CD8-positive, alpha-beta memory T cell (primary cell): ENCODE measurements at places on chromosomes 1 and 21.

DNA sequence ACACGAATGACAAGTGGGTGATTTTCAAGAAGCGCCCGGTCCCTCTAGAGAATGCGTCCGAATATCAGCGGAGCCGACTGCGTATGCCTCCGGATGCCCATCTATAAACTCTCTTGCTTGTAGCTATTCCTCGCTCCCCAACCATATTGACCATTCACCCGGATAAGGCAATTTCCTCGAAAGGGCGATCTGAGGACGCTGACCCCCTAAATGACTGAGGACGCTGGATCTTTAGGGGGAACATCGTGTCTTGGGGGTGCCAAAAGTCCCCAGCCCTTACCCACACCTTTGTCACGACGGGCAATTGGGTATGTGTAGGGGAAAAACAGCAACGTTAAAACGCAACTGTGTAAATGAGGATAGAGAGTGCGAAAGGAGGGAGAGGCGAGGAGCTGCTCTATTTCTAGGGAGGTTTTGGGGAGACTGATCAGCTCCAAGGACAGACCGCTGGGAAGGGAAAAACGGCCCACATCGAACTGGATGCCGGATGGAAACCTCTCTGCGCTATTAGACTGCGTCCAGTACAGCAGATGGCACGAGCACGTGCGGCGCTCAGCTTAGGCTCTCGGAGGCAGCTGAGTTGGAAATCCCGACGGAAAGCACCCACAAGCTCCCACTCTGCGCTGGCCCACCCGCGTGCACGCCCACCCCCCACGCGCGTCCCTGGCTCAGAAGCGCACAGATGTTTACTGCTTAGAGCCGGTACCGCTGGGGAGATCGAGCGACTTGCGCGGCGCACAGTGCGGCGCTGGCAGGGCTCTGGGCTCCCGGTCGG is 2.9 kb upstream of the PRRX1 start:
- no peak for DNase-seq

GRCh38 chr1:41783189-41783639 is 135.5 kb downstream of the HIVEP3 start:
- DNase-seq = no peak

DNA sequence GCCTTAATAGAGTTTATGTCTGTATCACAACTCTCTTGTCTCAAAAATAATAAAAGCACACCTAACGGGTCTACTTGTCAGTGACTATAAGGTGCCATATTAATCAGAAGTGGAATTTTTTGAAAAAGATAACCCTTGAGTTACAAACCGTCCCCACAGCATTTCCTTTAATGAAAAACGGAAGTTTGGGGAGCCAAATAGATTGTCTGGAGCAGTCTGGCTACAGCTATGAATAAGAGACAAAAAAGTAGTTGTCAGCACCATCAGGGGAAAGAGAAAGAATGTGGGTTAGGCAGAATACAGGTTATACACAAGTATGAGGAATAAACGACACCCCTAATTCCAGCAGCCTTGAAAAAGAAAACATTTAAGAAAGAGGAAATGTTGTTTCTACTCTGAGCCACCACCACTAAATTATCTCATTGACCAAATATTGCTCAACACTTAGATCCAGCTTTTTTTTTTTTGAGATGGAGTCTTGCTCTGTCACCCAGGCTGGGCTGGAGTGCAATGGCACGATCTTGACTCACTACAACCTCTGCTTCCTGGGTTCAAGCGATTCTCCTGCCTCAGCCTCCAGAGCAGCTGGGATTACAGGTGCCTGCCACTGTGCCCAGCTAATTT is 29.4 kb upstream of the USP24 start:
- no peak for DNase-seq

DNA sequence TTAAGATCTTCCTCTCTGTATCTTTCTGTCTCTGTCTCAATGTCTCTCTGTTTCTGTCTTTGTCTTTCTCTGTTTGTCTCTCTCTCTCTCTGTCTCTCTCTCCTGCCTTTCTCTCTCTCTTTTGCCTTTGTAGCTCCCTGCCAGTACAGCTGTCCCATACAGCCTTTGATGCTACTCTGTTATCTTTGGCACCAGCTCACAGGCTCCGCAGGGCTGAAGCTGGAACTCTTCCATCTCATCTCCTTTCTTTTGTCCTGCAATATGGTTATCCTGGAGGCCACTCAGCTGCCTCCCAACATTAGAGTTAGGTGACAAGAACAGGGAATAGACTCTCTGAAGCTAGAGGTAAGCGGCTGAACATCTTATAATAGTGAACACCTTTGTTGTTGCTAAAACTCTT is 354.3 kb upstream of the NEGR1 start:
- DNase-seq = no peak

DNA sequence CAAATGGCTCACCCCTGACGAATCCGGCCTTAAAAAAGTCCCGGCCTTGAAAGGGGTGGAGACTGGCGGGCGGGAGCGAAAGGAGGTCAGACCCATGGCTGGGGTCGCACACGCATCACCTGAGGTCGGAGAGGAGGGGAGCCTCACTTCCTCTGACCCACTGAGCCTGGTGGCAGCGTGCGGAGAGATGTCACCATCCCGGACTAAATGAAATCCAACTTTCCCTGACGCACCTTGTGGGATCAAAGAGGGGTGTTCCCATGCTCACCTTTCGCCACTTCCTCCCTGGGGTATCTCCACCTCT is 709 bp upstream of the SLC41A1 start:
- no peak for DNase-seq

DNA sequence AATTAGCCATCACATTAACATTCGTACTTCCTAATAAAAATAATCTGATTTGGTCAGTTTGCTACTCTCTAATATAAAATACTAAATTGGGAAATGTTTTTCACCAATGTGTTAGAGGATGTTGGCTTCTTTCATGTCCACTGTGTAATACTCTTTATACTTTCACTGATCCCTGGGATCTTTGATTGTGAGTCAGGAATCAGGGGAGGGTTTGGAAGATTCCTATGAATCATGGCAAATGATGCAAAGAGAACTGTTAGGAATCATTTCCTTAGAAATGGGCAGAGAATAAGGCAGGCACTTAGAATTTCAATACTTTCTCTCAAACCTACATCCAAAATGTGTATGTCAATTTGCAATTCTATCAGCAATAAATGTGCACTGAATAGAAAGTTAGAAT is 31.0 kb downstream of the KRTAP24-1 start:
- no peak for DNase-seq

GRCh38 chr1:158809862-158810261 is 21.3 kb upstream of the MNDA start:
- no peak for DNase-seq

DNA sequence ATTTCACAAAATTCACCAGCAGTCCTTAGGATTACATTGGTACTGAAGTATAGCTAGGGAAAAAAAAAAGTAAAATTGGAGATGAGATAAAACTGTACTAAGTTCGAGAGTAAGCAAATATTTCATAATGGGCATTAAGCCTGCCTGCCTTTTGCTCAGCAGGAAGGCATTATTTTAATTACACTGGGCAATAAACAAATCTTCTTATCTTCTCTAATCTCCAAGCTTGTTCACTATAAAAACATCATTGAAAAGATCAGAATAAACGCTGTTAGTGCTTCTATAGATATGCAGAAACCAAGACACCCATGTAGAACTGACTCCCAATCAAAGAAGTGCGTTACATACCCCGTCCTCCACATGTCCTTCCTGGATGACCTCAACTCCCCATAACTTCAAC is 174.2 kb upstream of the CHODL start:
- DNase-seq = no peak

DNA sequence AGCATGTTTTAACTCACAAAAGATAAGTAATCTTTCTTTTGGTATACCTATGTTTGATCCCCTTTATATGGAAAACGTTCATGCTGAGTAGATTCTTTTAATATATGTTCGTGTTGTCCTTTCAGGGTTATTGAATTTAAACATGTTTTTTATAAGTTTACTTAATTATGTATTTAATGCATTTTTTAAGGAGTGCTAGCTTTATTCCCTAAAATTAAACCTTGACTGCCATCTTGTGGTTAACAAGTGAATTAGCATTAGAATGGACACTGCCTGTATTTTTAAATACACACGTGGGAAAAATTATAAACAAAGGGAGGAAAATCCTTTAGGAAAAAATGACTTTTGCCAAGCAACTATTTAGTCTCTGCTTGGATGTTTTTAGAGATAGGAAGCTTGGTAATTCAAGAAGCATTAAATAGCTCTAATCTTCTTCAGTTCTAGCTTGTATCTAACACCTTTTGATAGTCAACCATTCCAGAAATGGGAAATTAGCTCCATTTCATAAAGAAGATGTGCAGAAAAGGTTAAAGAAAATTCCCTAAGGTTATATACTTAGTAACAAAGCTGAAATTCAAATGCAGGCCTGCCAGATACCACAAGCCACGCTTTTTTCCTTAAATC is 43.0 kb downstream of the UBE2U start:
- no peak for DNase-seq

DNA sequence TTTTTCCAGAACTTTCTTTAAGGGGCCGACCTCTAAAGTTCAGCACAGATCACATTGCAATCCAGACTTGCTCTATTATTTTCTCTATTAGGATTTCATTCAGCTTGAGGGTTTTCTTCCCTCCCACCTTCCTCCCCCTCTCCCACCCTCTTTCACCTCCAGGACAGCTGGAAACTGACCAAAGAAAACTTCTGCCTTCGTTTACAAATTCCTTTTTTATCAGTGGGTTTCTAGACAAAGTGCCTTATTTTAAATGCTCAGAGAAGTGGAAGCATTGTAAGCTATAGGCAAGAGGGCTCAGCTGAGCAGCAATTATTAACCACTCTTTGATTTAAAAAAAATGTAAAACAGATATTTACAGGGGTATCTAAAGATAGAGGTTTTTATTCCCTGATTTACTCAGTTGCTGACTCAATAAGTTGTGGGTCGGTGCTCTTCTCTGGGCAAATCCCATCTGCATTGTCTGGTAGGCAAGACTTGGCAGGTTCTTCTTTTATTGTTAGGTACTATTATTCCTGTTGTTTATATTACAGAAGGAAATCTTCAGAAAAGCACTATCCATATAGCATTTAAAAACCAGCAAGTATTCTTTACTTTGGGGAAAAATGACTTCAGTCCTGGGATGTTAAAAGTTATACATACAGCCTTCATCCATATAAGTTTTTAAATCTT is 277.0 kb upstream of the C1orf105 start:
- DNase-seq = no peak

DNA sequence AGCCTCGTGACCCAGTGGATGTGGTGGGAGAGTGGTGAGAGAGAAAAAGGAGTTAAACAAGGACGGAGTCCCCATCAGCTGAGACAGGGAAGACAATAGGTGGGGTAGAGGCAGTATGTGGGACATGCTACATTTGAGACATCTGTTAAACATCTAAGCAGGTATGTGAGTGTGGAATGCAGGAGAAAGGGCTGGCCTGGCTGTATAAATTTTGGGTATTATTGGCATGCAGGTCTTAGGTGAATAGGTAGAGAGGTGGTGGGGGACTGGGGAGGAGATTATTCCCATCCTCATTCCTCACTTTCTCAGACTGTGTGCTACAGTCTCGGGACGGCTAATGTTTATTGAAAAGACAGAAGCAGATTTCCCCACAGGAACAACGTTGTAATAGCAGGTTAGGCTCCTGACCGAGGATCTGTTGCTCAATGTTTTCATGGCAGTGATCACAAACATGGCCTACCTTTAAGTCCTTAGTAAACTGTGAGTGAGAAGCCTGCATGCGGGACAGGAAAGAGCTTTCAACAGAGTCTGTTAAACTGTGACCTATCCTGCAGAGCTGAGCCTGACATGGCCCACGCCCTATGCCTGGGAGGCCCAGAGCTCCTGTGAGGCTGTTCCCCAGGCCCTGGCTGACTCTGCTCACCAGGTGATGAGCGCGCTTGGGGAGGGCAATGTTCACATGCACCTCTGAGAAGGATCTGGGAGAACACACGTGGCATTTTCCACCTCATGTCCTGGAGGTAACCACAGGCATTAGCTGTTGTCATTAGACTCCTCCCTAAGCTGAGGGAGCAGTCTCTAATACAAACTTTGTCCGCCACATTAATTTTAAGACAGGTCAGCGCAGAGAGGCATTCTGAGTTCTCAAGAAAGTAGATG is 16.5 kb downstream of the VSIG8 start:
- DNase-seq = no peak

GRCh38 chr1:206657751-206658150 is 22.4 kb downstream of the DYRK3 start:
- DNase-seq = no peak

GRCh38 chr1:163170975-163171676 is 31.6 kb downstream of the RGS5 start:
- DNase-seq = no peak

GRCh38 chr1:156177919-156178654 is 15.8 kb upstream of the SLC25A44 start:
- DNase-seq = no peak

GRCh38 chr1:114286179-114286578 is 132.5 kb upstream of the SYT6 start:
- no peak for DNase-seq

- DNase-seq = no peak
Measured at GRCh38 chr1:168428063-168428731, 115.6 kb downstream of the XCL2 start.

- DNase-seq = no peak
Measured at GRCh38 chr1:215776336-215776735, 209.2 kb downstream of the KCTD3 start.

- DNase-seq = no peak
Measured at GRCh38 chr1:211947396-211948295, 87.7 kb downstream of the INTS7 start.

DNA sequence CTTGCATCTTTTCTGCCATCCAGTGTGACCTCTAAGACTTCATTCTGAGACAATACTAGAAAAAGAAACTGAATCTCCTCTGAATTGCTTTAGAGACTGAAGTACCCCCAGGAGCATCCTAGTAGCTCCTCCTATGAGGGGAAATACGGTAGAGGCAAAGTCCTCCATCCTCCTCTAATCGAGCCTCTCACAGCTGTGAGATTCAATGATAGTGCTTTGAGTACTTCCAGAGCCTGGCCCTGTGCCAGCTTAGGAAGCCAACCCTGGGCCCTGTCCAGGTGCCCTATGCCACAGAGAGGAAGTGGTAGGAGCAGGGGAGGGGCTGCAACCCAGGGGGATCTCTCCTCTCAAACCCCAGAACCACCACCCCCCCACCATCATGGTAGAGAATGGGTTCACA is 10.7 kb downstream of the RORC start:
- no peak for DNase-seq

DNA sequence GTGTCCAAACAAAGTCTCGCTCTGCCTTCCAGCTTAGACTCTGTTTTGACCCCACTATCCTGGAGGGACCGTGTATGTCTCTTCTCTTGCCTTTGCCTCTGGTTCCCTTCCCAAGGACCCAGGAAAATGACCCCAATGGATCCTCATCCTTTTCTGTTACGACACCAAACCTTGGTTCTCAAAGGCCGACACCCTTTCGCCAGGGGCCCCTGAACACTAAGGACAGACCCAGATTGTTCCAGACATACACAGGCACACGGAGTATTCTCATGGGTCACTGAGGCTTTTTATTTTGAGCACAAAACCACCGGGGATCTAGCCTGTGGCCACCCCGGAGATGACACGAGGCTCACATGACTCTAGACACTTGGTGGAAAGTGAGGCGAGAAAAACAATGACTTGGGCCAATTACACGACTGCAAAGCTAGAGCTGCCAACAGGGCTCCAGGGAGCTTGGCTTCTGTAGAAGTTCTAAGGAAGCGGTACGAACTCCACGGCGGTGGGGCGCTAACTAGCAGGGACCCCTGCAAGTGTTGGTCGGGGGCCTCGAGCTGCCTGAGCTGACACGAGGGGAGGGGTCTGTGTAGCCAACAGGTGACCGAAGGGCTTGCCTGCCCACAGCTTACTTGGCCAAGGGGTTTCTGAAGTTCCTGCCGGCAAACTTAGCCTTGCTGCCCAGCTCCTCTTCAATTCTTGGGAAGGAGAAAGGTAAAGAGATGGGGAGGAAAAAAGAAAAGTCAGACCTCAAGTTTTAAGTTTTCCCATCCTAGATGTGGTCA is 17.6 kb downstream of the ENO1 start:
- no peak for DNase-seq

- DNase-seq = no peak
Measured at GRCh38 chr1:194047921-194048320, 861.5 kb upstream of the B3GALT2 start.
